Stimulated activated CD4-positive, alpha-beta T cell treated with anti-CD3 and anti-CD28 coated beads, TNF-alpha, amount 100 ng/mL, for 48 hours (primary cell): ENCODE measurements at places on chromosomes 2 and 18.

DNA sequence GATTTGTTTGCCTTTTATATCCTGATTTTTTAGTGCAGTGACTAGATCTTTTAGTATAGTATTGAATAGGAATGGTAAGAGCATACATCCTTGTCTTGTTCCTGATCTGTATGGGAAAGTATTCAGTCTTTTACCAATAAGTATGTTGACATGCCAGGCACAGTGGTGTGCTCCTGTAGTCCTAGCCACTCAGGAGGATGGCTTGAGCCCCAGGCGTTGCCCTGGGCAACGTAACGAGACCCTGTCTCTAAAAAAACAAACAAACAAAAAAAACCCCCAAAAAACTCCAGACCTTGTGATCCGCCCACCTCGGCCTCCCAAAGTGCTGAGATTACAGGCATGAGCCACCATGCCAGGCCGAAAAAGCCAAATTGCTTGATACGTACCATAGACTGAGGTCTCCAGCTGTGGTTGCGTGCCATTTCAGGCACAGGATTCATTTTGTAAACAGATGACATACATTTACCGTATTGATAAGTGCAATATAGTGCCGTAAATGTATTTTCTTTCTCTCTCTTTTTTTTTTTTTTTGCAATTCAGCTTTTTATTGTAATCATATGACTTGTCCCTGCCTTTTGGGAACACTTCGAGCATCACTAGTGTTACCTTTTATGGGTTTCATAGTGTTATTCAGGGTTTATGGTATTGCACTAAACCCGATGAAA, 18.5 kb downstream of the BIRC6 start:
- no peak for DNase-seq

GRCh38 chr2:223947711-223948205, 2.6 kb upstream of the WDFY1 start:
- DNase-seq = no peak

DNA sequence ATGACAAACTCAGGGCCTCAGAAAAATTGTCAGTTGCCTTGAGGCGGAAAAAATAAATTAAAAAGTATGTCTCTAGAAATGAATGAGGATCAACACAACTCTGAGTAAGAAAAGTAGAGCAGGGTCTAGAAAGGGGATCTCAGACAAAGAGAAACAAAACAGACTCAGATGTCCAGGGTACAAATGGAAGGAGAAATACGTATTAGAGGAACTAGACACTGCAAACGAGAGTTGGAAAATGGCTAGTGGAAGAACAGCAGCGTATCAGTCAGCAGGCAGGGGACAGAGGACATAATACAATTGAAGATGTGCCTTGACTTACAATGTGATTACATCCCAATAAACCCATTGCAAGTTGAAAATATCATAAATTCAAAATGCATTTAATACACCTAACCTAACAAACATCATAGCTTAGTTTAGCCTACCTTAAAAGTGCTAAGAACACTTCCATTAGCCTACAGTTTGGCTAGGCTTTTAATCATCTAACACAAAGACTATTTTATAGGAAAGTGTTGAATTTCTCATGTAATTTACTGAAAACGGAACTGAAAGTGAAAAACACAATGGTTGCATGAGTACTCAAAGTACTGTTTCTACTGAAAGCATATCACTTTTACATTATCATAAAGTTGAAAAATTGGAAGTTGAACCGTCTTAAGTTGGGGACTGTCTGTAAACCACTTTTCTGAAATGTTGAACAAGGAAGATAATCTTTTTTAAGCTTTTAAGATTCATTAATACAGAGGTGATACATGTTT, 182.8 kb downstream of the NBAS start:
- DNase-seq = no peak

- no peak for DNase-seq
Measured at GRCh38 chr2:11342551-11343367, 1.7 kb downstream of the ROCK2 start.

DNA sequence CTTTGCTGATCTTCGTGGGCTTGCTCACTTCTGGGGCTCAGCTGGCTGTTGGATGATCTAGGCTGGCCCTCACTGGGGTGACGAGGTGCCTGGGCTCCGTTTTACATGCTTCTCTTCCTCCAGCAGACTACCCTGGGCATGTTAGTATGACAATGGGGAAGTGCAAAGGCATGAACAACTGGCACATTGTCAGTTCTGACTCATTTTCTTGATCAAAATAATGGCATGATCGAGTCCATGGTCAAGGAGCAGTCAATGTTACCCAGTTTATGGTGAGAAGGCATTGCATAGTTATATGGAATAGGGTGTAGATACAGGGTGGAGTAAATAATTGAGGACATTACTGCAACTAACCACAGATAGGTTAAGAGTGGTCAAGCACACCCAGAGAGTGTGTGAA, 10.0 kb upstream of the UPP2 start:
- DNase-seq = no peak

DNA sequence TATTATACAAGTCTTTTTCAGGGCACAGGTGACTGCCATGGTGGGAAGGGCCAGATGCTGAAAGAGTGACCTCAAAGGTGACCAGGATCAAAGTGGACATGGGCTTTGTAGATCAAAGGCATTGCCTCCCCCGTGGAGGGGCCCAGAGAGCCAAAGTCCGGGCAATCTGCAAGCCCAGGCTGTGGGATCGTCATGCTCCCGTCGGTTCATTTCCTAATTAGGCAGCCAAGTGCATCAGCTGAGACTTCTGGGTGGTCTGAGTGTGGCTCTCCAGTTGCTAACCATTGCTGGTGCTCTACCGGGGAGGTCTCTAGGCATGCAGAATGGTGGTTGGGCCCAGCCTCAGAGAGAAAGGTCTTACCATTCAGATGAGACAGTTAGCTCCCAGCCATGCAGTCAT, 61.6 kb downstream of the TRIB2 start:
- no peak for DNase-seq

DNA sequence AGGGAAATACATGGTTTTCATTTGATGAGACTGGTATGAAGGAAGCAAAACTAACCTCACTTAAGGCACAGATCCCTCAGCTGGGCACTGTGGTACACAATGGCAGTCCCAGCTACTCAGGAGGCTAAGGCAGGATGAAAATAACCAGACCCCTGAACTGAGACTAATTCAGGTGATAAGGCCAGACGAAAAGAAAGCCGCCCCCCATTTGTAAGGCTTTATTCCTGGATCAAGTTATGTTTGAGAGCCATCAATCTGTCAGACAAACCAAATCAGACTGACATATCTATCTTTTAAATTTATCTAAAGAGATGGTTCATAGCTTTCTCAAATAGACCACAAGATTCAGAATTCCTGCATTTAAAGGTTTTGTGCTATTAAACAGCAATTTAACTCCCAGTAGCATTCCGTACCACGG, 4.1 kb downstream of the SRSF7 start:
- DNase-seq = no peak

GRCh38 chr2:150387586-150388288, 99.7 kb downstream of the RND3 start:
- no peak for DNase-seq

- no peak for DNase-seq
Measured at GRCh38 chr2:9291866-9292265, 85.3 kb downstream of the ASAP2 start.

DNA sequence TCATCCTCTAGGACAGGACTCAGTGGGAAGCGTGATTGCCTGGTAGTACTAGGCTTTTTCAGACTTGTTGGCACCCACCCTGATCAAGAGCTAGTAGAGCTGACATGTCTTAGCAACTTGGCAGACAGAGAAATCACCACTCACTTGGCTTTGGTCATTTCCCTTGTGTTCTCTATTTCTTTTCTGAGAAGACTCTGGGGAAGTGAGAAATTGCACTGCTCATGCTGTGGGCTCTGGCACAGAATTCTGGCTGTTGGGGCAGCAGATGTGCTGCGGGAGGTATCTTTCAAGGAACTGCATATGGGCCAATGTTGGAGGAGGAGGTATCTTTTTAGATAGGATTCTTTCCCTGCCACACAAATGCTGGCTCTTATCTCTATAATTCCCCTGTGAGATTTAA, 529.1 kb upstream of the MEX3C start:
- no peak for DNase-seq

GRCh38 chr2:37769551-37769950, 98.1 kb upstream of the CDC42EP3 start:
- DNase-seq = no peak

DNA sequence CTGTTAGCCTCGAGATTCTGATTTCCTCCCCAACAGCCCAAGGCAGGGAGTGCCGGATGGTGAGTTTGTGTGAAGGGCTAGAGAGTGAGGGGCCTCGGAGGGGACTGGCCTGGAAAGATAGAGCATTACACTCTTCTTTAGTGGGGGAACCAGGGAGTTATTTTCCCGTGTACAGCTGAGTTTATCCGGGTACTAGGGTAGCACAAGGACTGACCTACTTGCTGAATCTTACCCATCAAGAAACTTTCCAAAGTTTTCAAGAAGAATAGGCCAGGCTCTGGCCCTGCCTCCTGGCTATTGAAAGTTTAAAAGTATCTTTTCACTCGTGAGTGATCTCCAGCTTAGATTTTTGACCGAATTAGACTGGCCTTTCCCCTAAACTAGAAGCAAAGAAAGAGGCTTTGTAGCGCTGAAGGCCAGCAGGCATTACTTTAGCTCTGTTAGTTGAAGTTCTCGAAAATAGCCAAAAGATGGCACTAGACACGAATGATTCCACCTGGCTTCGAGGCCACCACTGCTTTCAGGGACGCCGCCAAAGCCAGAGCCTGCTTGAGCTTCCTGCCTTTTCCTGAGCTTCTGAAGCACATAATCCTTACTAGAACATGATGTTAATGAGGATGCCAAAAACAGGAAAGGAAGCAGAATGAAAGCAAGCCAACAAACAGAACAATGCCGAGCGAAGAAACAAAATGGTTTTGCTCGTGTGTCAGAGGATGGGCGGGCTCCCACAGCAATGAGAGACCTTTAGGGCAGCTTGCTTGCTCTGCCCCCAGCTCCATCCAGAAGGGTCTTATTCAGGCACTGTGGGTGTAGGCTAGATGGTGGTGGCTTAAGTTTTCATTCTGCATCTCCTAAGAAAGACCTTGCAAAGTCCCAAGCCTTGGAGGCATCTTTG, 55.8 kb downstream of the TSN start:
- DNase-seq = no peak

DNA sequence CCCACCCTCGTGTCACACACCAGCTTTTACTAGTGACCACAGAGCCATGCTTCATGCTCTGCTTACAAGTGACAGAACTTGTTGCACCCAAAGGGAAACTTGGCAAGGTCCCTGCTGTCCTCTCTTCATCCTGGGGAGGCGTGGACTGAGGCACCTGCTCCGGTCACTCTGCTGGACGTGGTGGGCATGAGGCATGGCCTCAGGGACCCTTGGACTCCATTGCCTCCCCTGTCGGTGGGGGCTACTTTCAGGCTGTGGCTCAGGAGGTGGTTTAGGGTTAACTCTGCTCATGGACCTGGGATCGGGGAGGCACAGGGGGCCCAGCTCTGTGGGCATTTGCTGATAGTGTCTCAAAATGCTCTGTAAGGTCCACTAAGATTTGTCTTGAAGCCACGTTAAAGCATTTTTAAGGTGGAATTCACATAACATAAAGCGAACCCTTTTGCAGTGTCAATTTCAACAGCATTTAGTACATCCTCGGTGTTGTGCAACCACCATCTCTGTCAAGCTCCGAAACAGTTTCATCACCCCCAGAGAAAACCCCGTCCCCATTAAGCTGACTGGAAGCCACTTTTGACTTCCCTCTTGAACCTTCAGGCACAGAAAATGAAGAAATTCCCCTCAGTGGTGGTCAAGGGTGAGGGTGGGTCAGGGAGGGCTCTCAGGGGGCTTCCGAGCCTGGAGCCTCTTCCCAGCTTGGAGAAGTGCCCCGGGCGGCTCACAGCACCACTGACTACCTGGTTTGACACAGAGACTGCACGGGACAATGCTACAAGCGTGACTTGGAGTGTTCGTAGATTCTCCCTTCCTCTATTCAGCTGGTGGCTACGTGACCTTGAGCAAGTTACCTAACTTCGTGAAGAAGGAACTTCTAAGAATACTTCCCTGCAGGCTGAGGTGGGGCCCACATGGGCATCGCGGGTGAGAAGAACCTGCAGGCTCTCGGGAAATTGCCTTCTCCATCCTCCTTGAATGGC, 100.0 kb upstream of the HDAC4 start:
- no peak for DNase-seq
